ENCODE measurements at places on chromosomes 1 and 21.

GRCh38 chr1:177021687-177022086, 142.8 kb downstream of the ASTN1 start:
- DNase-seq: no peak

GRCh38 chr1:98323906-98324358, 337.6 kb upstream of the SNX7 start:
- DNase-seq: peak; percentile 73

- peak; percentile 21 for DNase-seq
Measured at GRCh38 chr1:59332983-59333382, 36.1 kb downstream of the FGGY start.

DNA sequence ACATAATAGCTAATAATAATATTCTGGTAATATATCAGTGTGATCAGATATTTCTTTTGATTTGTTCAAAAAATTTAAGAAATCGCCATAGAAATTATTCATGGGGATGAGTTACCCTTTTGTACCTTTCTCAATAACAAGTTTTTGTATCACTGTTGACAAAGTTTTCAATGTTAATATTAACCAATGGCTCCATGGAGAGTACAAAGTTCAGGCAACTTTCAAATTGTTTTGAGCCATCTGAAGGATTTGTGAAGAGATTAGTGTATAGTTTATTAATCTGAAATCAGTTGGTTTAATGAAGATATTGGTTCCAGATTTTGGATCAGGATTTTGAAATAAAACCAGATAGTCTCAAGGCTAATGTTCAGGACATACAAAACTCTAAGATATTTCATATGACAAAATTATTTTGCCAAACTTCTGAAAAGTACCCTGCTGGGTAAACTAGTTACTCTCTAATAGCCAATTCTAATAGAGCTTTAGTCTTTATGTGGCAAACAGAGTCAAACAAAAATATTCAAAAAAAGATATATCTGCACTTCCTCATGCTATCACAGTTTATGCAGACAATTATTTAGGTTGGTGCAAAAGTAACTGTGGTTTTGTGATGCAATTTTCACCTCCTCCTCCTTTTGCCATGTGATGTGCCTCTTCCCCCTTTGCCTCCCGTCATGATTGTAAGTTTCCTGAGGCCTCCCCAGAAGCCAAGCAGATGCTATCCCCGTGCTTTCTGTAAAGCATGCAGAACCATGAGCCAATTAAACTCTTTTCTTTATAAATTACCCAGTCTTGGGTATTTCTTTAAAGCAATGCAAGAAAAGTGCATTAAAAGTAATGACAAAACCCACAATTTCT, 1105.0 kb downstream of the PLA2G4A start:
- no peak for DNase-seq

- peak; percentile 29 for DNase-seq
Measured at GRCh38 chr1:169466259-169467230, 19.2 kb downstream of the SLC19A2 start.

GRCh38 chr1:53066891-53067738, 5.1 kb downstream of the PODN start:
- no peak for DNase-seq

DNA sequence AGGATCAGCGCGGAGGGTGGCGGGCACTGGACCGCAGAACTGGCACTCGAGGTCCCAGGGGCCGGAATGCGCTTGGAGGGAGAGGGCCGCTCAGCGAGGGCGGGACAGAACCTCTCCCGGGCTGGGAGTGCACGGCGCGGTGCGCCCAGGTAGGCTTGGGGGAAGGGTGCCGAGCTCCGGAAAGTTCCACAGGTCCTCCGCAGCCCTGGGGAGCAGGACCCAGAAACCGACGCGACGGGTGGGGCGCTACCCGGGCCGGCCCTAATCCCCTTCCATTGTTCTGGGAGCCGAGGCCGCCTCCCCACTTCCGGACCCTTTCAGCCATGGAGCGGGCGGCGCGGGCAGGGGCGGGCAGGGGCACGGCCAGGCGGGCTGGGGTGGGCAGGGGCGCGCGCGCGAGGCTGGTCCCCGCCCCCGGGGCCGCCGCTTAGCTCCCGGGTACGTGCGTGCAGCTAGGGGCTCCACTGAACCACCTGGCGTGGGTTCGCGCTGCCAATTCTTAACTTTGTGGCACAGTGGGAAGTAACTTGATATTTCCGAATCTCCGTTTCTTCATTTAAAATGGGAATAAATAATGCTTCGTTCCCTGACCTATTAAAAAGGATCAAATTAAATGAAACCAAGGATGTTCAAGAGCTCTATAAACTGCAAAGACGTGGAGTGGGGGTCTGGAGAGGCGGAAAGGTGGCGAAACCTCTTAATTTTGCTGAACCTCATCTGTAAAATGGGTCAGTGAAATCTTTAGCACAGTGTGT, 20.7 kb downstream of the LGR6 start:
- DNase-seq: no peak

DNA sequence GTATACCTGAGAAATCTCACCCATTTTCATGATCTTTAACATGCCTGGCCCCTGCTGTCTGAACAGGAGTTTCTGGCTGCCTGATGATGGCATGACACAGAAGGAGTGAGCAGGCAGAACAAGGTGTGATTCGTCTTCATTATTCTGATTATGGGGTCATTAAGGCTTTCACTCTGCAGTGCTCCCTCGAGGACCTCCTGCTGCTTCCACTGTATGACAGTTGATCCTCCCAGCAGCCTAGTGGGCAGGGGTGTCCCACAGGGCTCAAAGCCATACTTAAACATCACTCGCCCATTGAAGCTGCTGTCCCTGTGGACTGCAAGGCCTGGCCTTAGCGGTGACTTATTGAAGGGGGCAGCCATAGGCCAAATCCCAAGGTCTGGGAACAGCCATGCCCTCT, 12.7 kb upstream of the PARS2 start:
- DNase-seq: no peak

GRCh38 chr1:28172713-28173150, 3.8 kb downstream of the PTAFR start:
- no peak for DNase-seq

DNA sequence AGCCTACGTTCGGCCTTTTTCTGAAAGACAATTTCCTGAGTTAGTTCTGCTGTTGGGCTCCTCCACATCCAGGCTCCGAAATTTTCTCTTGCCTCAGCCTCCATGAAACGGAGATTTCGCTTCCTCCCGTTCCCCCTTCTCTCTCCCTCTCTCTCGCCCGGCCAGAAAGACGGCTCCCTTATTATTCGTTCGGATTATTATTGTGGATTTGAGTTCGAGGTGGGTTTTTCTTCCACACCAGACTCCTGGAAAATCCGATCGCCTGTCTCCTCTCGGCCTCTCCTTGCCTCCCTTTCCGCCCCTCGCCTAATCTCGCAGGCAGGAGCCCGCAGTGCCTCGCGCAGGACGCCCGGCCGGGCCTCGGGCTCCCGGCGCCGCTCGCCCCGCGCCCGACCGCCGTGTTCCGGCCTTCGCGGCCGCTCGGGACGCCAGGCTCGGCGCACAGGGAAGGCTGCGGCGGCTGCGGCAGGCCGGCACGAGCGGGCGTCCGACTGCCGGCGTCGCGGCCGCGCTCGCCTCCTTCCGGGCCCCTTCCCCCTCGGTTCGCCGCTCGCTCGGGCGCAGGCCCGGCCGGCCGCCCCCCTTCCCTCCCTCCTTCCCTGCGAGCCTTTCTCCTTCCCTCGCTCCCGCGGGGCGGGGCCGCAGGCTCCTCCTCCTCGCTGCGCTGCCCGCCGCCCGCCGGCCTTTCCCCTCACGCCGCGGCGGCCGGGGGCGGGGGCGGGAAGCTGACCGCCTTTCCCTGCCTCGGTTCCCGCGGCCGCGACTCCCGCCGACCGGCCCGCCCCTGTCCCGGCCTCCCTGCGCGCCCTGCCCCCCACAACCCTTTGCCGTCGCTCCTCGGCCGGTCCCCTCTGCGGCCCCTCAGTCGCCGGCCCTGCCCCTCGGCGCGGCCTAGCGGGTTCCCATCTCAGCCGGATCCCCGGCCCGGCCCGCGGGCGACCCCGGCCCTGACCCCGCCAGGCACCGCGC, at the start of gene ARHGEF11:
Gene ARHGEF11, minus strand, starts transcription at position 493 of the 969 bp plus-strand sequence. CDS start 1,412 bp downstream, outside the sequence.
- DNase-seq: peak; percentile 97

DNA sequence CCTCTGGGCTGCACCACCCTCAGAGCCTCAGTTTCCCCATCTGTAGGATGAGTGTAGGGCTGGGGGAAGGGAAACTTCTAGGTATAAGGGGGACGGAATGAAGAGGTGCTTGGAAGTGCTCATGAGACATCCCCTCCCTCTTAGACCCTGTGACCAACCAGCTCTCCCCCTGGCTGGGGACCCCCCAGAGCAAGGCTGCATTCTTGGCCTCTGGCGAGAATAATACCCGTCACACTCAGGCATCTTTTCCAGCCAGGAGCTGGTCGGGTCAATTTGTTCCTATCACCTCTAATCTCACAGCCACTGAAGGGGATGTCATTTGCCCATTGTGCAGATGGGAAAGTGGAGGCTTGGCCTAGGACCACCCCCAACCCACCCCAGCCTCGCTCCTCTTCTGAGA, 443.0 kb downstream of the PTPRU start:
- no peak for DNase-seq

GRCh38 chr1:236913371-236914037, 90.7 kb downstream of the MT1HL1 start:
- peak; percentile 29 for DNase-seq

GRCh38 chr1:46477153-46477929, 12.3 kb upstream of the DMBX1 start:
- peak; percentile 93 for DNase-seq

DNA sequence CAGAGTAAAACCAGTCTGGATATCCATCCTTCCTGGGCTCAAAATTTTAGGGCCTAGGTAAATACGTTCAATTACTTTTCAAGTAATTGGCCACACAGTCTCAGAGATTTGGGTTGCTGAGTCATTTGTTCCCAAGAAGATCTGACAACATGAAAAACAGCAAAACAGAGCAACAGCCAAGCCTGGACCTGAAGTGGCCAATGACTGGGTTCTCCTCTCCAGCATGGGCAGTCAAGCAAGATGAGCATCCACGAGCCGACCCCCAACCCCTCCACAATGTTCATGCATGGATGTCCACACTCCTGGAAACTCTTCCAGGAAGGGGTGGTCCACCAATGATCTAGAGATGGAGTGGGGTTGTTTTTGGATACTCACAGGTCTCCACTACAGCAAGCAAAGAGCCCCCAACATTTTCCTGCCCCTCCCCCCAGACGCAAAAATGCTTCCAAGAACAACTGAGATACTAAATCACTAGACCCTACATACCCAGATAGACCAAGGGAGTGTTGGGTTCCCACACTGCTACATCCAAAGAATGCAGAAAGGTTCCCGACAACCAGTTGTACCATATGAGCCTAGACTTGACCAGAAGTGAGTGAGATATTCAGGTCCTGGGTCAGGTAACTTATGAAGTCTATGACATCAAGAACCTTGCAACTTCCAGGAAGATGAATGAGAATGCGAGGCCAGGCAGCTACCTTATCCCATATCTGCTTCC, 73.0 kb downstream of the CD46 start:
- no peak for DNase-seq

DNA sequence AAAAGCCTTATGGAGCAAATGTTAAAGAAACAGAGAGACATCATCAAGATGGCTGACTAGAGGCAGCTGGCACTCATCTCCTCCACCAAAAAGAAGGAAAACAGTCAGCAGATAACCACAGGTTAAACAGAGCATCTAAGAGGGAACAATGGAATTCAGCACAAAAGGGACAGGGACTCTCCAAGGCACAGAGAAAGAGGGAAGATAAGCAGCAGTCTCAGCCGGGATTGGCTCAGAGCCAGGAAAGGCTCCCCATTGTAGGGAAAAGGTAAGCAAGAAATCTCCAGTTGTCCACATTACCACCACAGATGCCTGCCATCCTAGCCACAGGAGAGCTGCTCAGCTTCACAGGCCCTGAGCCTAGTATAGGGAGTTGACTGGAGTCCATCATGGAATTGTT, 605.5 kb downstream of the SMYD3 start:
- DNase-seq: no peak

GRCh38 chr1:201622353-201622752, 83.4 kb downstream of the NAV1 start:
- DNase-seq: no peak

- peak; percentile 94 for DNase-seq
Measured at GRCh38 chr1:2233997-2234761, 6.1 kb downstream of the SKI start.

GRCh38 chr1:15148475-15148874, 5.1 kb upstream of the TMEM51 start:
- DNase-seq: no peak

DNA sequence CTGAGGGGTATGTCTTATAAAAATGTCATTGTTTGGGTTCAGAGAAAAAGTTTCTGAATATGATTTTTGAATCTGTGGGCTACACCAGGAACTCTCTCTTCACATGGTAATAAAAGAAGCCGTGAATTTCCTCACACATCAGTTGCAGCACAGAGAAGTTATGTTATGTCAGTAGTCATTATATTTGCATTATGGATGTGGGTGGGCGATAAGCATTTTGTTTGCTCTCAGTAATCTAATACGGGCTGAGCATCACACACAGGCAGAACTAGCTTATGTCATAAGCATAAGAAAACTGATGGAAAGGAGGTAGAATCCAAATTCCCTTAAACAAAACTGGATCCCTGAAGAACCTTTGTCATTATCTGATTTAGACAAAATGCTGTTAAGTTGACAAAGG, 70.8 kb downstream of the PRDM2 start:
- DNase-seq: no peak

GRCh38 chr1:38418195-38419030, 371.8 kb upstream of the POU3F1 start:
- DNase-seq: no peak

DNA sequence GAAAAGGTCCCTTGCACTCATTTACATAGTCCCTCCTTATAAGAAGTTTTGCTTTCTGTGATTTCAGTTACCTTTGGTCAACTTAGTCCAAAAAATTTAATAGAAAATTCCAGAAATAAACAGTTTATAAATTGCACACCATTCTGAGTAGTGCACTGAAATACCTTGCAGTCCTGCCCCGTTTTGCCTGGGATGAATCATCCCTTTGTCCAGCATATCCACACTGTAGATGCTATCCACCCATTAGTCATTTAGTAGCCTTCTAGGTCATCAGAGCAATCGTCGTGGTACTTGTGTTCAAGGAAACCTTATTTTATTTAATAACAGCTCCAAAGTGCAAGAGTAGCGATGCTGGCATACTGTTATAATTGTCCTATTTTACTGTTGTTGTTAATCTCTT, 38.0 kb downstream of the SPRTN start:
- DNase-seq: no peak

- DNase-seq: no peak
Measured at GRCh38 chr1:158818560-158818959, 12.6 kb upstream of the MNDA start.

DNA sequence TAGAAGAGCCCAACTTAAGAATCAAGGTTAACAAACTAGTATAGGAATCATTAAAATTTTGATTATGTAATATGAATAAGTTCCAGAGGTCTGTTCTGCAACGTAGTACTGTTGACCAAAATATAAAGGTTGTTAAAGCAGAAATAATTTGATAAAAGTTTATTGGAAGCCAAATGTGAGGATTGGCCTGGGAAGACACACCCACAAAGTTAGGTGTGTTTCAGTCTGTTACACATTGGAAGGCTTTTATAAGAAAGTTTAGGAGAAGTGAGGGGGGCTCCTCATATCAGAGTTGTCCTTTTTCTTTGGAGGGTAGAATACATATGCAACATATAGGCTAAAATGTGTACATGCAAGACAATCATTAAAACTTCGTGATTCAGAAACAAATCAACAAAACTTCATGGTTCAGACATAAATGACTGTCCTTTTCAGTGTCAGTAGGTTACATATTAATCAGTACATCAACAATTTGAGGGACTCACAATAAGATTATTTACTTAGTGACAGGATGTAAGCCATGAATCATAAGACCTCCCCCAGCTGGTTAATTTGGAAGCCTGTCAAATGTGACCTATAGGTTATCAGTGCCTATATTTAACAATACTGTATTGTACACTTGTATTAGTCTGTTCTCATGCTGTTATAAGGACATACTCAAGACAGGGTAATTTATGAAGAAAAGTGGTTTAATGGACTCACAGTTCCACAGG, 245.0 kb upstream of the B3GALT2 start:
- DNase-seq: no peak
